CD4-positive, alpha-beta T cell treated with Interleukin-17A for 4 hours (primary cell): ENCODE measurements at places on chromosomes 5 and 9.
A peak's percentile ranks its signal among the peaks of the same experiment; 100 is the strongest.

GRCh38 chr5:16656561-16657191 lies 39.9 kb upstream of the RETREG1 start:
- no peak for DNase-seq

DNA sequence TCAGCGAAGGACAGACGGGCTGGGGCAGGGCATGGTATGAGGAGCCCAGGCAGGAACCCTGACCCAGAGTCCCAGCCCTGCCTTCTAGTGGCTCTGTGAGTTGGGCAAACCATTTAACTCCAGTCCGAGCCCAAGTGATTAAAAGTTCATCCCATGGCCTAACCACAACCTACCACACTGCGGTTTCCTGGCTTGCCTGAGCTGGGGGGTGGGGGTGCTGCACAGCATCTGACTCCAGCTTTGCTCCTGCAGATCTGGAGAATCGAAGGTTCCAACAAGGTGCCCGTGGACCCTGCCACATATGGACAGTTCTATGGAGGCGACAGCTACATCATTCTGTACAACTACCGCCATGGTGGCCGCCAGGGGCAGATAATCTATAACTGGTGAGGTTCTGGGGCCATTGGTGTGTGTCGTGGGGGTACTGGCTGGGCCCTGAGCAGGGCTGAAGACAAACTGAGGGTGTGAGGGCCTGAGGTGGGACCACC lies 49.0 kb downstream of the STOM start:
- DNase-seq, result peak; percentile 16

DNA sequence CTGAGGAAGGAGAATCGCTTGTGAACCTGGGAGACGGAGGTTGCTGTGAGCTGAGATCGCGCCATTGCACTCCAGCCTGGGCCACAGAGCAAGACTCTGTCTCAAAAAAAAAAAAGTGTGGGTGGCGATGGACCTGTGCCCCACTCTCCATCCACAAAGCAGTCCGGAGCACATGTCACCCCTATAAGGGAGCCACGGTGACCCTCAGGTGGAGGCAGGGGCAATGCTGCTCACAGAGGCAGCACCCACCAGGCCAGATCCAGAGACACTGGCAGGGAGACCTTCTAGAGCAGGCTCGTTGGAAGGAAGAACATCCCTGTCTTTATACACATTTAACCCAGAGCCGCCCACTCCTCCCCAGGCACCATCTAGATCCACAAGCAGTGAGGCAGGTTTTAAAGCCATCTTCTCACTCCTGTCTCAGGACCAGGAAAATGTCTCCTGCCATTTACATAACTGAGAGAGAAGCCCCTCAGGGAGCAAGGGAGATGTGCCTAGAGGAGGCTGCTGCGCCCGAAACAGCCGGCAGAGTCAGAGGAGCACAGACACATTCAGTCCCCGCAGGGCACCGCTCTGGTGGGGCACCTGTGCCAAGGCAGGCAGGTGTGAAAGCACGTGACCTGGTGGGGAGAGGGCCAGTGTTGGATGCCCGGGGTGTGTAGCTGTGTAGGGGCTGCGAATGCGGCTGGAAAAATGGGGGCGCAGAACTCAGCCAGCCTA lies 31.6 kb upstream of the ADAMTS2 start:
- DNase-seq, result no peak

DNA sequence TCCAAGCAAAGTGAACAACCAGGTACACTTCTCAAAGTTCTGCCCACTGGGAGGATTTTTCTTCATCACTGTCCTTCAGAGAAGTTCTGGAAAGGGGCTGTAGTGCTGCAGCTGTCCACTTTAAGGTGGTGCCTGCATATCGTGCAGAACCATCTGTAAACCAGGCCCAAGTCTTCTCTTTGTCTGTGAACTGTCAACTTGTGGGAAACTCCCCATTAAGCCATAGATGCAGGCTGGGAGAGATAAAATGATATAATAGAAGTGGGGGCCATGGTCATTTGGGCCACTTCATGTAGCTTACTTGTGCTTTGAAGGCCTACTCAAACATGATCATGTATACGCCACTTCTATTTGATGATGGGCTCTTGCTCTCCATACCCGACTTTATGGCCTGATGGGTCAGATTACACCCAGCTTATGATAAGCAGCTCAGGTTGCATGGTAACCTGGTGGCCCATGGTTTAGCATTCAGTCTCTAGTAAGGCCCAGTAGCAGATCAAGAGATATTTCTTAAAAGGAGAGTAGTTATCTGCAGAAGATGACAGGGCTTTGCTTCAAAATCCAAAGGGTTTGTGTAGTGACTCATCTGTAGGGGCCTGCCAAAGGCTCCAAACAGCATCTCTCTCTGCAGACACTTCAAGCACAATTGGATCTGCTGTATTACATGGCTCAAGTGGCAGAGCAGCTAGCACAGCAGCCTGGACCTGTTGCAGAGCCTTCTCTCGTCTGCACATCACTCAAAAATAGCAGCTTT lies 15.7 kb upstream of the BTF3 start:
- DNase-seq, result no peak

DNA sequence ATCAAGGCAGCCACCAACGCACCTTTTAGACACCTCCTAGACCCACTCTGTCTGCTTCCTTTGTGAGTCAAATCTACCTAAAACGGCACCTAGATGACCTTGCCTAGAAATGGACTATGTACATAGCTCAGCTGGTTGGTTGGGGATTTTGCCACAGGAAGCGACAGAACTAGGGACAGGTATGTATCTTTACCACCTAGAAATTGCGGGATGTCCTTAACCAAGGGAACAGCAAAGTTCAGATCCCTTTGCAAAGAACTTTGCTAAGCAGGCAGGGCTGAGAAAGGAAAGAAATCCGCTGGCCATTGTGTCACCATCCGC lies 2.0 kb upstream of the ENC1 start:
- no peak for DNase-seq

GRCh38 chr5:159053708-159054107 lies 46.0 kb downstream of the EBF1 start:
- DNase-seq, result no peak

GRCh38 chr5:73764586-73764985 lies 138.6 kb downstream of the ARHGEF28 start:
- DNase-seq, result no peak

DNA sequence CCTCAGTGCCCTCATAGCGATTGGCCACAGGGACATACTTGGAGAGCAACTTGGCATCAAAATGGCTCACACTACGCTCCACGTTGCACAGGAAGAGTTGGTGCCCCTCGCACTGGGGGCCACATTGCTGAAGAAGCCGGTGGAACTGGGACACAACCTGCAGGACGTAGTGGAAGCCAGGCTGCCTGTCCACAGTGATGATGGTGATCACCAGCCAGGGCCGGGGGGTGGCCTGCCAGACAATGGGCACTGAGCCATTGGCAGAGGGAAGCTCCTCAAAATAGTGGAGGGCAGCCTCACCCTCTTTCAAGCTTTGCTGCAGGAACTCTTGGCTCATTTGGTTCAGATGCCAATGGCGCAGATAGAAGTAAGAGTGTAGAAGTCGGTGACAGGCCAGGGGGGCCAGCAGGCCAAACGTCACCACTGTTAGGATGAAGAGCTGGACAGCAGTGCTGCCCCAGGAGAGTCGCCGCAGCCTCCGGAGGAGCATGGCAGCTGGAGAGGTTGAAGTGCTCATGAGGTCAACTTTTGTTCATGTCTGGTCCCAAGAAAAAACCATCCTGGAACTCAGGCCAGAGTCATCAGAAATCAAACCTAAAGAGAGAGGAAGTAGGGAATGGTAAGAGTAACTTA lies 41.1 kb upstream of the ALDOB start:
- no peak for DNase-seq

GRCh38 chr5:86765778-86766502 lies 148.2 kb downstream of the COX7C start:
- no peak for DNase-seq
